ENCODE measurements at places on chromosomes 4 and X.

DNA sequence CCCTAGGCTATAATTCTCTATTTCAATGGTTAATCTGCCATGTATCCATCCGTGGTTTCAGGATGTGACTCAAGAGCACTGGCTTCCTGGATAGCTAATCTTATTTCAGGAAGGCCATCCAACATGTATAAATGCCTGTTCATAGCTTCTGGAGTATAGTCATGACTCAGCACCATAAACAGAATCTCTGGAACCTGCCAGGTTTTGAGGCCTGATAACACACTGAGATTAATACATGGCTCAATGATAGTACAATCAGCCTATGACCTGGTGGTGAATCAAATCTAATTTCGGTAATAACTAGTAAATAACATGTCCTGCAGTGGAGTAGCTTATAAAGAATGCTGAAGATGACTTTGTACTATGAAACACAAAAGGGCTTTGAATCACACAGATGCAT lies 5.7 kb upstream of the IL13RA2 start:
- DNase-seq, result no peak
- no peaks in the 10 kb centered on the region for H3K4me1 ChIP-seq
- no peak overlapping the region for H3K4me3 ChIP-seq
- H3K27me3 ChIP-seq, result no peaks in the 10 kb centered on the region
- H3K36me3 ChIP-seq, result no peaks in the 10 kb centered on the region

DNA sequence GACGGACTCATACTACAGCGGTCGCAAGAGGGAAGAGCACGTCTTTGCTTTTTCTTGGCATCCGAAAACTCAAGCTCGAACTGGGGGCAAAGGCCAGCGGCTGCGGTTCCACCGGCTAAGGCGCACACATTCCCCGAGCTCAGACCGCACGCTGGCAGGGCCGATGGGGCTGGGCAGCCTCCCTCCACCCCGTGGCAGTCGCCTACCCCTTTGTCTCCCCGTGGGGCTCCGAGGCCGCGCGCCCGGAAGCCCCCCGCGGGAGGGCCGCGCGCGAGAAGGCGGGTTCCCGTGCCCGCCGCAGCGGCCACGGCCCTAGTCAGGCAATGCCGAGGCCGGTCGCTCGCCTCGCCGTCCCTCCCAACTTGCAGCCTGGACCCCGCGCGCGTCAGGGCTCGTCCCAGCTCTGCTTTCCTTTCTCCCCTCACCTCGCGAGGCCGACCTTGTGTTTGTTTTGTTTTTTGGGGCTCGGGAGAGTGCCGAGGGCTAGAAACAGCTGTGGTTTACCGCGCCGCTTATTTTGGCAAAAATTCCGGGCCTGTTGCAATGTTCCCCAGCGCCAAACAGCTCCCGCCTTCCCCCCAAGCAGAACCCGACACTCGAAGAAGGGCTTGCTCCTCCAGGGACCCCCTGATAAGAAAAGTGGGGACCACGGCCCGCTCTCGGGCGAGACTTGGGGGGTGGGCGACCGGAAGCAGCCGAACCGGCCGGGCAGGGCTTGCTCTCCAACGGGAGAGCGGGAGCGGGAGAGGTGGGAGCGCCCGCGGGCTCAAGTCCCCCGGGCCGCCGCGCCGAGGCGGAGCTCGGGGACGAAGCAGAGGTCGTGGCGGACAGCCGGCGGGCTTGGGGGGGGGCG lies 561 bp upstream of the N4BP2 start:
- H3K4me3 ChIP-seq, result peak overlapping the region; percentile 90
- H3K36me3 ChIP-seq, result no peaks in the 10 kb centered on the region
- DNase-seq, result peak; percentile 68
- peak overlapping the region; percentile 100 for H3K27ac ChIP-seq
- H3K27me3 ChIP-seq, result no peaks in the 10 kb centered on the region
- no peaks in the 10 kb centered on the region for H3K4me1 ChIP-seq

DNA sequence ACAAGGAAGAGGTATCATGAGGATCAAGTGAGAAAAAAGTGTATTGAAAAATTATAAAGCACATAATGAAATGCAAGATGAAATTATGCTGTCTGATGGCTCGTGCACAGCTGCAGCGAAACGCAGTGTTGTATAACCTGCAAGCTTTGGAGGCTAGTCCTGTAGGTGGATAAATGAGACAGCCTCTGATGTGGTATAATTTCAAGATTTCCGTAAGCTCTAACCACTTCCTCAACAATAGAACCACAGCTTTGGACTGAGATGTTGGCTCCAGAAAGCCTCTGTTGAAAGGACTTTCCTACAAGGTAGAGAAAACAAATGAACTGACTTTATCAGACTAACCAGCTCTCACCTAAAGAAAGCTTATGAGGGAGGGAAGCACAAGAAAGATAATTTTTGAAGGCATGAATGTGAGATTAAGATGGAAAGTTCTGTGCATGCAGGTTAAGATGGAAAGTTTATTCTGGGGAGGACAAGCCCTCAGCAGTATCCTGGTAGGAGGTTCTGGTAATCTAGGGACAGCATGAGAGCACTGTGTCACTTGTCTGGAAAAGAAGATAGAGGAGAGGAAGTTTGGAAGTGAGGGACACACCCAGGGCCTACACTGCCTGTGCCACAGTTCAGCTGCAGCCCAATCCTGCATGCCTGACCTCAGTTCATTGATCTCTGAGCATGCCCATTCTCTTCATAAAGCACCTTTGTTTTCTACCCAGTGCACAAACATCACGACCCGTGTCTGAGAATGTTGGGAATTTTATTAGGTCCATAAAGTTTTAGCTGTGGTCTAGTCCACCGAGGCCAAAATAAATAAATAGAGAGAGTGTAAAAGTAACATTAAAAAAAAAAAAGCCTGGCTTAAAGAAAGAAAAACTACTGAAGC lies 161.5 kb upstream of the SFRP2 start:
- no peak for DNase-seq
- no peaks in the 10 kb centered on the region for H3K27me3 ChIP-seq
- no peaks in the 10 kb centered on the region for H3K36me3 ChIP-seq
- no peak overlapping the region for H3K4me3 ChIP-seq

DNA sequence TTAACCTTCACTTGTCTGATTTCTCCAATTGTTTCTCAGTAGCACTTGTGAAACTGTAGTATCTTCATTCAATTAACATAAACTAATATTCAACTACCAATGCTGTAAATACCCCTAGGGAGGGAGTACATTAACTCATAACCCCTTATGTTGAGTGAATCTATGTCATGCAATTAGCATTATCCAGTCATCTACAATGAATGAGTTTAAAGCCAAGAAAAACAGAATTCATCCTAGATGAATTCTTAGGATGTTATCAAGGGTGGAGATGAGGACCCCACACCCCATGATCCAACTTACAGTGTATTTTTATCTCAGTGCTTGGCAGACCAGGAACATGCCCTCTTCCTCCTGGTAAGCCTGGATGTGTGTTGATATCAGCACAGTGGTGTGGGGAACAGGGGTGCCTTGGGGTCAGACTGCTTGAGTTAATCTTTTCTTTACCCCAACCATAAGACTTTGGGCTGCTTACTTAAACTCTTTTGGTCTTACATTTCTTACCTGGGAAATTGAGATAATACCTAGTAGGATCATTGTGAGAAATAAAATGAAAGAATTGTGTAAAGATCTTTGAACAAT lies 62.1 kb upstream of the SCOC start:
- H3K4me3 ChIP-seq, result no peak overlapping the region
- no peak overlapping the region for H3K27ac ChIP-seq
- no peak for DNase-seq
- no peaks in the 10 kb centered on the region for H3K4me1 ChIP-seq

GRCh38 chrX:77426811-77427210 lies 20.4 kb upstream of the FGF16 start:
- no peaks in the 10 kb centered on the region for H3K27me3 ChIP-seq
- H3K36me3 ChIP-seq, result no peaks in the 10 kb centered on the region
- no peaks in the 10 kb centered on the region for H3K4me1 ChIP-seq
- no peak for DNase-seq
- peak overlapping the region; percentile 21 for H3K27ac ChIP-seq

DNA sequence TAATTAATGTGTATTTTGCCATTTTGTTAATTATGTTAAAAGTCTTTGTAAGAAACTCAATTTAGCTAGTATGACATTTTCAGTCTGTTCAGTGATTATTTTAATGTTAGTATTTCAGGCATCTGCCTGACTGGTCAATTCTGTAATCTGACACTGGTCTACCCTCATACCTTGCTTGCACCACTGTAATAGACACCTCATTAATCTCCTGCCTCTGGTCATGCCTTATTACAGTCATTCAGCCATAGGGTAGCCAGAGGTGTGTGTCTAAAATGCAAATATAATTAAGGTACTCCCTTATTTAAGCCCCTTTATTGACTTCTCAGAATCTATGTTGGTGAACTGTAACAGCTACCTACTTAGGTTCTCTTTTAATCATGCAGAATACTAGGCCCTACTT lies 861.1 kb upstream of the IGFBP7 start:
- DNase-seq, result no peak
- H3K4me1 ChIP-seq, result no peaks in the 10 kb centered on the region
- no peak overlapping the region for H3K4me3 ChIP-seq
- H3K36me3 ChIP-seq, result no peaks in the 10 kb centered on the region

- no peaks in the 10 kb centered on the region for H3K4me1 ChIP-seq
- H3K27me3 ChIP-seq, result no peaks in the 10 kb centered on the region
- DNase-seq, result no peak
- no peaks in the 10 kb centered on the region for H3K36me3 ChIP-seq
Measured at GRCh38 chr4:67880866-67881610, 2.8 kb downstream of the TMPRSS11D start.

GRCh38 chrX:110938977-110939732 lies 143.5 kb upstream of the CHRDL1 start:
- DNase-seq, result no peak
- no peak overlapping the region for H3K4me3 ChIP-seq
- no peaks in the 10 kb centered on the region for H3K4me1 ChIP-seq
- peaks cover 6% of the 10 kb centered on the region for H3K27me3 ChIP-seq
- no peaks in the 10 kb centered on the region for H3K36me3 ChIP-seq

GRCh38 chr4:67929426-67929825 lies 33.9 kb downstream of the TMPRSS11A start:
- DNase-seq, result no peak
- no peaks in the 10 kb centered on the region for H3K36me3 ChIP-seq
- H3K27me3 ChIP-seq, result no peaks in the 10 kb centered on the region
- no peak overlapping the region for H3K27ac ChIP-seq
- H3K4me1 ChIP-seq, result no peaks in the 10 kb centered on the region

- H3K36me3 ChIP-seq, result no peaks in the 10 kb centered on the region
- H3K27ac ChIP-seq, result peak overlapping the region; percentile 46
- H3K27me3 ChIP-seq, result no peaks in the 10 kb centered on the region
- no peak for DNase-seq
Measured at GRCh38 chr4:26459756-26460530, 30.3 kb downstream of the CCKAR start.

DNA sequence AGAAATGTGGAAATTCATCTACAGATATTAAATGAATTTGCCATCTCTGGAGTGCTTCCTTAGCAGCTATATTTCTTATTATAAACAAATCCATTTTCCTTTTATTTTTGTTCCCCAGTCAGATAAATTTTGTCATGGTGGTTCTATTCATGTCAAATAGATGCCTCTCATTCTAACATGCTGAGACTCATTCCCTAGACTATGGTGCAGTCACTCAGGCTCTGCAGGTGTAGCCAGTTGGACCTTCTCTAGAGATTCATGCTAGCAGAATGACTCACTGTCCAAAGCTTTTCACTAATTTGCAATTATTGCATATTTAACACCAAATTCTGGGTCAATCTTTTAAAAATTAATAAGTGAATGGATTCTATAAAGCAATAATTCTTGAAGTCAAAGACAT lies 1392.7 kb downstream of the PCDH7 start:
- peaks cover 9% of the 10 kb centered on the region for H3K27me3 ChIP-seq
- no peaks in the 10 kb centered on the region for H3K4me1 ChIP-seq
- no peak overlapping the region for H3K4me3 ChIP-seq
- no peaks in the 10 kb centered on the region for H3K36me3 ChIP-seq

GRCh38 chr4:17650406-17650805 lies 36.0 kb downstream of the MED28 start:
- H3K4me1 ChIP-seq, result no peaks in the 10 kb centered on the region
- H3K27me3 ChIP-seq, result no peaks in the 10 kb centered on the region
- no peaks in the 10 kb centered on the region for H3K36me3 ChIP-seq
- DNase-seq, result no peak

DNA sequence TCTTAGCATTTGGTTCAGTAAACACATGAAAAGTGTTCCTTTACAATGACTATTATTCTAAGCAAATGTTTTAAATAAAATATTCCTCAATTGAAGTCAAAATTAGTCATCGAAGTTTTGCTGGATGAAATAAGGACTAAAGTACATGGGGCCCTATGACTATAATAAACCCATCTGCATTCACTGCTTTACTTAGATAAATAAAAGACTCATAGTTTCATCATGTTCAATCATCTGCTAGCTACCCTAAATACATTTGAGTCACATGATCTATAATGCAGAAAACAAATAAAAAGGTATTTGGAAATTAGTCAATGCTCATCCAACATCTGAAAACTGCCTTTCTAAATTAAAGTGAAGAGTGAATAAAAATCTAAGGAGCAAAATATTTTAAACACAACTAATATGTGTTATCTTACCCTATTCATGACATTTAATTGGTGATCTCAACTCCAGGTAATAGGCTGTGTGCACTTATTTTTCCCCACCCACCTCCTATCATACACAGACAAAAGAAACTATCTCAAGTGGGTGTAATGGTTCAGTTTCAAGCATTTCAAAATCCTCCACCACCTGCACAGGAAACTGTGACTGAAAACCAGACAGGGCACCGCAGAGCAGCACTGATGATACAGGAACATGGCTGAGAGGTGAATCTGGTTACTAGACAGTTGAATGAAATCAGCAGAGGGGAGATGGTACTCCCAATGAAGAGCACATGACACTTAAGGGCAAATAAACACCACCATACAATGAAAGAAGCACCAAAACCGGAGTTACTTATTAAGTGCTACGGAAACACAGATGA lies 78.6 kb downstream of the CAMK2D start:
- no peaks in the 10 kb centered on the region for H3K36me3 ChIP-seq
- H3K4me1 ChIP-seq, result no peaks in the 10 kb centered on the region
- H3K27me3 ChIP-seq, result no peaks in the 10 kb centered on the region
- H3K27ac ChIP-seq, result no peak overlapping the region
- DNase-seq, result no peak

DNA sequence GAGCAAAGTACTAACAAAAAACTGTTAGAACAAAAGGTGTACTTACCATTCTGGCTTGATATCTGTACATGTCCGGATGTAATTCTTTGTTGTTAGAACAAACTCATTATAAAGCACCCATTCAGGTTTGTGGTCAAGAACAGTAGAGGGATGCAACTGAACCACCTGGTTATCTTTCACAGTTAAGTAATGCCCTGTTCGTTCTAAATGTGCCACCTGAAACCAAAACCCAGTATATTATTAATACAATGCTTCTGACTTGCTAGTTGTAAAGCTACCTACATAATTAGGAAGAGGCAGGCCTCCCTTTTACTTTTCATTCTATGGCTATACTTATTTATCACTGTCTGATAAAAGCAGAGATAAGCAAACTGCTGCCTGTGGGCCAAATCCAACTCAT lies 54.8 kb downstream of the DHX15 start:
- DNase-seq, result no peak
- H3K4me3 ChIP-seq, result no peak overlapping the region
- H3K36me3 ChIP-seq, result no peaks in the 10 kb centered on the region
- no peaks in the 10 kb centered on the region for H3K27me3 ChIP-seq
- H3K4me1 ChIP-seq, result no peaks in the 10 kb centered on the region

- H3K36me3 ChIP-seq, result no peaks in the 10 kb centered on the region
- H3K27me3 ChIP-seq, result no peaks in the 10 kb centered on the region
- no peak for DNase-seq
- H3K4me1 ChIP-seq, result no peaks in the 10 kb centered on the region
Measured at GRCh38 chrX:21586001-21586400, 72.1 kb downstream of the KLHL34 start.

GRCh38 chrX:69387567-69388487 lies 116.3 kb upstream of the NALF2 start:
- no peaks in the 10 kb centered on the region for H3K4me1 ChIP-seq
- no peaks in the 10 kb centered on the region for H3K27me3 ChIP-seq
- H3K4me3 ChIP-seq, result no peak overlapping the region
- H3K27ac ChIP-seq, result no peak overlapping the region
- peak; percentile 44 for DNase-seq
- H3K36me3 ChIP-seq, result no peaks in the 10 kb centered on the region
